GM23248 (cell line): ENCODE measurements at places on chromosomes 1 and 21.
A peak's percentile ranks its signal among the peaks of the same experiment; 100 is the strongest.

- peak; percentile 75 for DNase-seq
Measured at GRCh38 chr1:179025975-179026812, 500 bp downstream of the FAM20B start.

DNA sequence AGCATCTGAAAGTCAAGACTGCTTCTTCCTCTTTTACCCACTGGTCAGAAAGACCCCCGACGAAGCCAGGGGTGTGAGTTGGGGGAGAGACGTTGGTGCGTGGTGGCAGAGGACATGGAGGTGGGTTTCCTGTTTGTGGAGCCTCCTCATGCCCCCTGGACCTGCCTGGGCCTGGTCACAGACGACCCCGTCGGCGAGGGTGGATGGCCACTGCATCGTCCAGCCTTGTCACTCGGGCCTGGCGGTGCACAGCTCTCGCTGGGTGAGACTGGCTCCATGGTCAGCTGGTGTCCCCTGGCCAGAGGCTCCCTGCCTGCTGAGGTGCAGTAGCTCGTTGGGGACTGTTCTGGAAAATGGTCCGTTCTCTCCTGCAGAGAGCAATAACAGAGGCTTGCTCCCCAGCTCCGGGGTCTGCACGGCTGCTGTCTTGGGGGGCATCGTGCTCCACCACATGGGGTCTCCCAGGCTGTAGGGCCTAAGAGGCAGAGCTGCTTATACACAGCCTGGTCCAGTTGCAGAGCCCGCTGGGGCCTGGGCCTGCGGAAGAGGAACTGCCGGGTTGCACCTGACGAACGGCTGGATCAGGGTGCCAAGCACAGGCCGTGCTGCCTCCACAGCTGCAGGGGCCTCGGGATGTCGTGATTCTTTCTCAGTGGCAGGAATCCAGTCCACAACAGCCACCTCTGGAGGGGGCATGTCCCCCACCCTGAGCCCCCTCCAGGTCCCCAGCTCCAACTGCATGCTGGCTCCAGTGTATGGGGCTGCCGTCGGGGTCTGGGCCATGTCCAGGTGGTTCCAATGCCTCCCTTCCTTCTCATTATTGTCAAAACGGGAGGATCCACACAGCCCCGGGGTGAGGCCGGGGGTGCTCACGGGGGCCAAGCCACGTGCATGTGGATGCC, 18.0 kb upstream of the ACTRT2 start:
- DNase-seq: no peak

DNA sequence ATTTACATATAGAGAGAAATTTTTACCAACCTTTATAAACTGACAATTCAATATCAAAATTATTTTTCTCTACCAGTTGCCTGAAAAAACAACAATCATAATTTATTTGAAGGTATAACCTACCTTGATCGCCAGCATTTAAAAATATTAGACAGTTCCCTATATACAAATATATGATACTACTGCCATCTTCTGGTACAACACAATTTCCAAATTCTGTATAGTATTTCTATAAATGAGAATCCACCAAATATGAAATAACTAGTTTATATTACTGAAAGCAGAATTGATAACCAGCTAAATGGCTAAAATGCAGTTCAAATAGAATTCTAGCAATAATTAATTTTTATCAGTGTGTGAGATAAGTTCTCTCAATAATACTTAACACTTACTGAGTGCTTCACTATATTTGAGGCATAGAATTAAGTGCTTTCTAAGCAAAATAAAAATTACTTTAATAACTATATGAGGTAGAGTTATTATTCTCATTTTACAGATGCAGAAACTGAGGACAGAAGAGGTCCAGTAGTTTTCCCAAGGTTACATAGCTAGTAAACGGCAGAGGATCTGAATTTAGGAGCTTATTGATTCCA, 75.6 kb downstream of the PIGK start:
- peak; percentile 43 for DNase-seq

- no peak for DNase-seq
Measured at GRCh38 chr1:239337799-239338430, 48.5 kb upstream of the CHRM3 start.
